Activated CD4-positive, alpha-beta memory T cell treated with anti-CD3 and anti-CD28 coated beads, Interleukin-2, amount 10 ng/mL, durations not matched to agents 7 days and 5 days (primary cell): ENCODE measurements at places on chromosomes 13 and 19. TPM values are rescaled to one million over a fixed set of nuclear protein-coding genes. Genes with fewer than 3 reads are reported as not detected.

Gene PEX11G
- total RNA-seq, result 1.7 TPM

Gene CARM1
- 39.3 TPM for total RNA-seq

Gene EDDM13
- 1.4 TPM for total RNA-seq

Gene ZNF541
- total RNA-seq, result 0.15 TPM

Gene FCER2
- 0.95 TPM for total RNA-seq

Gene RFPL4AL1
- total RNA-seq, result not detected

Gene LGALS14
- total RNA-seq, result not detected

Gene KLF1
- 0.20 TPM for total RNA-seq

Gene DACT3
- 0.20 TPM for total RNA-seq

Gene CEACAM7
- total RNA-seq, result not detected

Gene VSTM2B
- not detected for total RNA-seq

Gene TINCR
- total RNA-seq, result 0.38 TPM

Gene CLIP3
- total RNA-seq, result 2.2 TPM
